Trophoblast cell (in vitro differentiated cells and primary cell): ENCODE measurements at places on chromosomes 11 and 22.

GRCh38 chr11:115215694-115216617, 288.3 kb downstream of the CADM1 start:
- peaks cover 5% of the 10 kb centered on the region for H3K36me3 ChIP-seq
- no peaks in the 10 kb centered on the region for H3K4me1 ChIP-seq
- H3K27ac ChIP-seq = no peak overlapping the region
- peak; percentile 4 for DNase-seq

DNA sequence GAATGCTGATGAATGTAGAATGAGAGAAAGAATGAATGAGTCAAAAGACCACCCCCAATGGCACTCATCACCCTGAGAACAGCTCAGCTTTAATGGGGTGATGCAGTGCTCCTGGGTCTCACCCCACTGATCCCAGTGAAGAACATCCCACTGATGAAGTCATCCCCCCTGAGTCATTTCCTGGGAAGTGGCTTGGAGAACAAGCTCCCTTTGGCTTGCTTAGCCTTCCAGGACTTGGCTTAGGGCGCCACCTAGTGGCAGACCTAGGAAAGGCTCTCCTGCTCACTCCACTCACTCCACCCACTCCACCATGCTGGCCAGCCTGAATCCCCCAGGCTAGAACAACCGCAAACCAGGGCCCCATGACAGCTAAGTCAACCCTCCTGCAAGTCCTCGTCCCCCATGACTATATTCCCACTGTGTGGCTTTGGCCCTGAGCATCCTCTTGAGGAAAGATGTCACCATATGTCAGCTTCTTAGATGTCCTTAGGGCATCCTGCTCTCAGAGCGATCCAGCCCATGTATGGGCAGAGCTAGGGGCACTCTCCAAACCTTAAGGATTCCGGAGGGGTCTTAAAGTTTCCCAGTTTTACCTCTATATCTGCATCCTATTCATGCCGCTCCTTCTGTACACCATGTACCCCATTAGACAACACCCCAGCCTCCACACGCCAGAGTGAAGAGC, 17.8 kb upstream of the TMPRSS13 start:
- peak; percentile 96 for DNase-seq
- no peak overlapping the region for H3K27ac ChIP-seq
- H3K4me3 ChIP-seq = no peak overlapping the region
- H3K36me3 ChIP-seq = no peaks in the 10 kb centered on the region

GRCh38 chr11:27968461-27968860, 139.5 kb downstream of the KIF18A start:
- no peak for DNase-seq
- H3K27me3 ChIP-seq = no peaks in the 10 kb centered on the region

- peak; percentile 35 for DNase-seq
- no peaks in the 10 kb centered on the region for H3K4me1 ChIP-seq
- no peak overlapping the region for H3K27ac ChIP-seq
- H3K4me3 ChIP-seq = no peak overlapping the region
These were observed 33.2 kb downstream of the SLC5A12 start for GRCh38 chr11:26688701-26689100.

DNA sequence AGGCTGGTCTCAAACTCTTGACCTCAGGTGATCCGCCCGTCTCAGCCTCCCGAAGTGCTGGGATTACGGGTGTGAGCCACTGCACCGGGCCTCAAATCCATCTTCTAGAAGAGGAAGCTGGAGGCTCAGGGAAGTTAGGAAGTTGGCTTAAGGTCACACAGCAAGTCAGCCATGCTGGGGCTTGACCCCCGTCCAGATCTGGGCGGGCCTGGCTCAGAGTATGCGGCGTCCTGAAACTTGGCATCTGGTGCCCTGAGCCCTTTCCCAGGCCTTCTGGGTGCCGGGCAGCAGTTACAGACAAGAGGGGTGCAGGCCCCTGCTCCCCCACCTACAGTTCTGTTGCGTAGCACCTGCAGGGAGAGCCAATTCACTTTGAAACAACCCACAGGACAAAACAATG, 11.2 kb downstream of the MPPED1 start:
- no peak overlapping the region for H3K4me3 ChIP-seq
- no peaks in the 10 kb centered on the region for H3K27me3 ChIP-seq
- no peaks in the 10 kb centered on the region for H3K36me3 ChIP-seq
- H3K27ac ChIP-seq = no peak overlapping the region
- no peak for DNase-seq

GRCh38 chr11:118135051-118135795, 17.4 kb downstream of the SCN4B start:
- peaks cover 11% of the 10 kb centered on the region for H3K4me1 ChIP-seq
- no peaks in the 10 kb centered on the region for H3K27me3 ChIP-seq
- H3K4me3 ChIP-seq = no peak overlapping the region
- no peak for DNase-seq

DNA sequence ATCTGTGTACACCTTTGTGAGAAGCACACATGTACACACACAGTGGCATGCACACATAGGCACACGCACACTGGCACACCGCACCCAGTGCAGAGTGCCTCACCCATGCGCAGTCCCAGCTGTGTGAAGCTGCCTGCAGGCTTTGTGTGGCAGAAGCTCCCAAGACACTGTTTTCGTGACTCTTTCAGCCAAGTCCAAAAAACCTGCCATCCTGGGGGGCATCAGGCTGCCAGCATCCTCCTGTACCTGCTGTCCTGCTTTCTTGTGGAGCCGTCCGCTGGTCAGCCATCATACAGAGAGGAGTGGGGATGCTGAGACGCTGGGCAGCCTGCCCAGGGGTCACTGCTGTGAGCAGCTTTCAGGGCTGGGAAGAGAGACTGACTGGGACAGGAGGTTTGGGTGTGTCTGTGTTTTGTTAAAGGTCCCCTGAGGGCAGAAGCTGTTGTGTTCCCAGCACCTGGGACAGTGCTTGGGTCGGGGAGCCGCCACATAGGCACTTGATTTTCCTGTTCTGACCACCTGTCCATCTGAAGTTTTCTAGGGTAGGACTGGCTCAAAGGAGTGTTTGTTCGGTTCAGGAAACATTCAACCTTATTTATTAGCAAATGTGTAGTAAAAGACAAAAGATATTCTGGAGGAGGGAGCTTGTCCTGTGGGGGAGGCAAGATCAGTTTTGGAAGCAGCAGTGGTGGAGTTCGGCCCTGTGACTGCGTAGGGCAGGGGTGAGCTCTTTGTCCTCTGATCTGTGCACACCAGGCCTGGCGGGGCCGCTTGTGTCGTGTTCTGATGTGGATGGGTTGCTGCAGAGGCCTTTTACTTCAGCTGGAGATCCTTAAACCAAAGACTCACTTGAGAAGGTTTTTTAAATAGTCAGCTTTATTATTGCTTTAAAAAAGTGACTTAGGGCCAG, 29.7 kb downstream of the AP2A2 start:
- H3K27me3 ChIP-seq = no peaks in the 10 kb centered on the region
- H3K36me3 ChIP-seq = peaks cover 5% of the 10 kb centered on the region
- peak; percentile 79 for DNase-seq
- no peak overlapping the region for H3K4me3 ChIP-seq

DNA sequence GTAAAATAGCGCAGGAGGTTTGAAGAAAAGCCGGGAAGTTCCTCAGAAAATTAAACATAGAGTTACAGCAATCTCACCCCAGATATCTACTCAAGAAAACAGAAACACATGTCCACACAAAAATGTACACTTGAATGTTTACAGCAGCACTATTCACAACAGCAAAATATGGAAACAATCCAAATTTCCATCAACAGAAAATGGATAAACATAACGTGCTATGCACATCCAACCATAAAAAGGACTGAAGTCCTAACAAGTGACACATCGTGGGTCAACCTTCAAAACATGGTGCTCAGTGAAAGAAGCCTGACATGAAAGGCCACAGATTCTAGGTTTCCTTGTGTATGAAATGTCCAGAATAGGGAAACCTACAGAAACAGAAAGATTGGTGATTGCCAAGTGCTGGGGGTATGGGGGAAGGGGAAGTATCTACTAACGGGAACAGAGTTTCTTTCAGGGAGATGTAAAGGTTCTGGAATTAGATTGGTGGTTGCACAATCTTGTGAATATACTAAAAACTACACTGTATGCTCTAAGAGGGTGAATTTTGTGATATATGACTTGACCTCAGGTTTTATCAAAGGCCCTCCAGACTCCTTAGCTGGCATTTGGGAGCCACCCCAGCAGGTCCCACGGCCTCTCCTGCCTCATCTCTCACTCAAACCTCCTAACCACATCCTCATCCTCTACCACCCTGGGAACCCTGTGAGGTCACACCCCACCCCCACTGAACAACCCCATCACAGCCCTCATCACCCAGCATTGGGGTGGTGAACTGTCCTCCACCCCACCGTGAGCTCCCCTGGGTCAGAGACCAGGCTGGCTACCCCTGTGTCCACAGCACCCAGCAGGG, 69.2 kb upstream of the PRR5 start:
- no peak for DNase-seq
- no peaks in the 10 kb centered on the region for H3K36me3 ChIP-seq
- no peaks in the 10 kb centered on the region for H3K27me3 ChIP-seq
- no peak overlapping the region for H3K27ac ChIP-seq
- no peak overlapping the region for H3K4me3 ChIP-seq
- no peaks in the 10 kb centered on the region for H3K4me1 ChIP-seq

DNA sequence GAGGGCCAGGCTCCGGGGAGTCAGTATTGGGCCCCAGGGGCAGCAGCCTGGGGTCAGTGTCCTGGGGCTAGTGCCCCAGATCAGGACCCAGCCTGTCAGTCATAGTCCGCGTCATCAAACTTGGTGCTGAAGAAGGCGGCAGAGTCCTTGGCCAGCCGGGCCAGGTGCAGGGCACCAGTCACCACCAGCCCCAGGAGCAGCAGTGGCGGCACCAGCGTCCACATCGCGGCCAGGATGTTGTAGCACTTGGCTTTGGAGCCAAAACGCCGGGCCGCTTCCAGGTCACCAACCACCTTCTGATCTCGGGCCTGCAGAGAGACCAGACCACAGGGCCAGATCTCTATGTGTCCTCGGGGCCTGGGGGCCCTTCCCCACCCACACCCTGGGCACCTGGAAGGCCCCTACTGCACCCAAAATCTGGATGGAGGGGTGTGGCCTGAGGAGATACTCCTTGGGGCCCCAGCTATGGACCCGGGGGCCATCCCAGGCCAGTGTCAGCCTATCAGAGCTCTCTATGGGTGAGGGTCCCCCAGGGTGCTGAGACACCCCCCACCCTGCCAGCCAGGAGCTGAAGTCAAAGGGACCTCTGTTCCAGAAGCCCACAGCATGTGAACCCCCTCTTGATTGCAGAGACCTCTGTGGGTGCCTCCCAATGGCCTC, 790 bp downstream of the IFITM5 start:
- DNase-seq = no peak
- H3K27ac ChIP-seq = no peak overlapping the region
- H3K27me3 ChIP-seq = no peaks in the 10 kb centered on the region
- H3K4me3 ChIP-seq = no peak overlapping the region

- no peak overlapping the region for H3K4me3 ChIP-seq
- no peak overlapping the region for H3K27ac ChIP-seq
- H3K4me1 ChIP-seq = no peaks in the 10 kb centered on the region
These were observed 390.0 kb upstream of the CNTN5 start for GRCh38 chr11:98630736-98631135.

DNA sequence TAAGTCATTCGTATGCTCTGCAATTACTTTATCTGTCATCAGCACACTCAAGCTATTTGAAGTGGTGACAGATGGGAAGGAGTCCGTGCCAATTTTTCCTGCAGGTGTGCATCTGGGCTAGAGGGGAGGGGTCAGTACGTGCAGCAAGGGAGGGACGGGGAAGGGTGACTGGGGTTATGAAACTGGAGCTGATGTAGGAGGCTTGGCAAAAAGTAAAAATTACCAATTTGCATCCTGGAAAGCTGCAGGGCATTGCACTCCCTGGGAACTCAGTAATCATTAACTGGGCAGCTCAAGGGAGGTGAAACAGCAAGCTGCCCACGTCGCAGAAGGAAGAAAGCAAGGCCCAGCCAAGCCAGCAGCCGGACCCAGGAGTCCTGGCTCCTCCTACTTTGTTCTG, 87.1 kb upstream of the TMEM45B start:
- DNase-seq = no peak
- no peaks in the 10 kb centered on the region for H3K27me3 ChIP-seq
- no peak overlapping the region for H3K4me3 ChIP-seq

- no peak for DNase-seq
- no peaks in the 10 kb centered on the region for H3K27me3 ChIP-seq
- H3K4me3 ChIP-seq = no peak overlapping the region
- no peaks in the 10 kb centered on the region for H3K36me3 ChIP-seq
- no peaks in the 10 kb centered on the region for H3K4me1 ChIP-seq
These were observed 498.3 kb downstream of the TMEM135 start for GRCh38 chr11:87536016-87536415.

GRCh38 chr22:33389936-33390335, 331.8 kb upstream of the SYN3 start:
- H3K4me1 ChIP-seq = no peaks in the 10 kb centered on the region
- H3K4me3 ChIP-seq = no peak overlapping the region
- no peak overlapping the region for H3K27ac ChIP-seq
- H3K36me3 ChIP-seq = no peaks in the 10 kb centered on the region
- H3K27me3 ChIP-seq = no peaks in the 10 kb centered on the region

DNA sequence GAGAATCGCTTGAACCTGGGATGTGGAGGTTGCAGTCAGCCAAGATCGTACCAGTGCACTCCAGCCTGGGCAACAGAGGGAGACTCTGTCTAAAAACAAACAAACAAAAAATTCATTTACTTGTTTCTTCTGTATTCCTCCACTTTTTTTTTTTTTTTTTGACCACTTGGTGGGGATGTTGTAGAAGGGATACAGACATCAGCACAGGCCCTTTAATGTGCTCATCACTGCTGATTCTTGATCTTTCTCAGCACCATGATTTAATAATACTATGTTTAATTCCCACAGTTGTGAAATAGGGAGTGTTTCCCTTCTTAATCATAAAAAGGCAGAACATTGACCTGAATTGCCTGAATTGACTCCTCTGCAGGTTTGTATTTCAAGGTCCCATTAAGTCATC, 4.5 kb downstream of the TTC9C start:
- no peak overlapping the region for H3K27ac ChIP-seq
- no peak overlapping the region for H3K4me3 ChIP-seq
- H3K4me1 ChIP-seq = peaks cover 6% of the 10 kb centered on the region
- peak; percentile 58 for DNase-seq
- H3K27me3 ChIP-seq = no peaks in the 10 kb centered on the region
- peaks cover 27% of the 10 kb centered on the region for H3K36me3 ChIP-seq

DNA sequence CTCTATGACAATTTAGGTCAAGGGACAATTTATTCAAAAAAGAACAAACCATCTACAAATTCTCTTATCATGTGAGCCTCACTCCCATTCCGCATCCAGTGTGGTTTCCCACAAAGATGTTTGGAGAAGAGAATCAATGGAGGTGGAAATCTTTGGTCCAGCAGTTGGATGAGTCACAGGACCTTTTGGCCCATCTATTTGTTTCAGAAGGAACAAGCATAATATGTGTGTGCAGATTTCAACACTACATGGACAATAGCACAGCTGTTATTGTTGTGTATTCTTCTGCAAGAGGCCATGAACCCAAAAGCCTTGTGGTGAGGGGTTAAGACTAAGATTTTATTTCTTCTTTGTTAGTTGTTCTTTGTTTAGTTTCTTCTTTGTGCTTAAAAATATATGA, 61.6 kb downstream of the OR10A6 start:
- H3K4me1 ChIP-seq = no peaks in the 10 kb centered on the region
- H3K27me3 ChIP-seq = no peaks in the 10 kb centered on the region
- no peak for DNase-seq
- H3K4me3 ChIP-seq = no peak overlapping the region
